ENCODE measurements at places on chromosomes 16 and 17.
A peak's percentile ranks its signal among the peaks of the same experiment; 100 is the strongest.

DNA sequence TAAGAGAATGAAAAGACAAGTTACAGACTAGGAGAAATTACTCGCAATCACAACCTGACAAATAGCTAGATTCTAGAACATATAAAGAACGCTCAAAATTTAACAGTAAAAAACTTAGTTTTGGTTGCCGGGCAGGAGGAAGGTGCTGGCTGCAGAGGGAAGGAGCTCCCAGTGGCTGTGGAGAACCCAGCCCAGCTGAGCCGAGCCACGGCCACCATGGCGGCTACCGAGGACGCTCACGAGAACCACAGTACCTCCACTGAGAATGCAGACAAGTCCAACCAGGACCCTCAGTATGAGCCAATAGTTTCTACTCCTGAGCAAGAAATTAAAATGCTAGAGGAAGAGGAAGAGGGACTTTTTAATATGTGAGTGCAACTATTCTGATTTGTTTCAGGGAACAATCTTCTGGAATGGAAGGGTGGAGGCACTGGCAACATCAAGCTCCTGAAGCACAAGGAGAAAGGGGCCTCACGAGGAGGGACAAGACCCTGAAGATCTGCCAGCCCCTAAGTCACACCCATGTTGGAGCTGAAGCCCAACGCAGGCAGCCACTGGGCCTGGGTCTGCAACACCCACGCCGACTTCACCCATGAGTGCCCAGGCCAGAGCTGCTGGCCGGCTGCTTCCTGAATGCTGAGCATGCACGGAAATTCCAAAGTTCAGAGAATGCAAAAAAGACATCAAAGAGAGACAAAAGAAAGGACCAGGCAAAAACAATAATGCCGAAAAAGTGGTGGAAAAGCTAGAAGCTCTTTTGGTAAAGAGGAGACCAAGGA, 55.0 kb downstream of the DNAH17 start:
- DNase-seq: no peak

DNA sequence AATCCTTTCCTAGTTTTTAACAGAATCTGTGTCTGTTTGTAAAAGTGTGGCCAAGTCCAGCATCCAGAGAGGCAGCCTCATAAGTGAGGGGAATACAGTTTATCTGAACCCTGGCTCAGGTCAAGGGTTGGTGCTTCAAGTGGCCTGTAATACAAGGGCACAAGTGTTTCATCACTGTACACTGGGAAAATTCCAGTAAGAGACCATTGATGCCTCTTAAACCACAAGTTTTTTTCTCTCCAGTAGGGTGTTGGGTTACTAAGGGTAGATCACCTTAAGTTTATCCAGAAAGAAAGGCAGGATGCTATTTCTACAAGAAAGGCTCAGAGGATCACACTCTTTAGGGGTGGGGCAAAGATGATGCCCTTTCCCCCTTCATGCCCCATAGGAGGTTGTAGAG, 96.7 kb downstream of the CDYL2 start:
- DNase-seq: no peak

- DNase-seq: no peak
Measured at GRCh38 chr16:27281243-27281642, 12.7 kb upstream of the NSMCE1 start.

- no peak for DNase-seq
Measured at GRCh38 chr16:8893976-8894690, 12.0 kb downstream of the LITAFD start.

GRCh38 chr17:50331085-50331791, 14.7 kb upstream of the XYLT2 start:
- DNase-seq: no peak

DNA sequence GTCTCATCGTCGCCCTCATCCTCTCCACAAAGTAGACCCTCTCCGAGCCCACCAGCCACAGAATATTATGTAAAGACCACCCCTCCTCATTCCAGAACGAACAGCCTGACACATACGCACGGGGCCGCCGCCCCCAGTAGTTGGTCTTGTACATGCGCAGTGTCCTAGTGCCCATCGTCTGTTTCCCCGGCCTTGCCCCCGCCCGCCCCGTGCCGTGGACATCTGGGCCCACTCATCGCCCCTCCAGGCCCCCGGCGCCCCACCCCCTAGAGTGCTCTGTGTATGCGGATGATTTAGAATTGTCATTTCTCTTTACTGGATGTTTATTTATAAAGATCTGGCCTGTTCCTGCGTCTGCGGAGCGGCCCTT, 475 bp upstream of the AMDHD2 start:
- no peak for DNase-seq

GRCh38 chr17:51496378-51496777, 236.0 kb downstream of the UTP18 start:
- DNase-seq: no peak

DNA sequence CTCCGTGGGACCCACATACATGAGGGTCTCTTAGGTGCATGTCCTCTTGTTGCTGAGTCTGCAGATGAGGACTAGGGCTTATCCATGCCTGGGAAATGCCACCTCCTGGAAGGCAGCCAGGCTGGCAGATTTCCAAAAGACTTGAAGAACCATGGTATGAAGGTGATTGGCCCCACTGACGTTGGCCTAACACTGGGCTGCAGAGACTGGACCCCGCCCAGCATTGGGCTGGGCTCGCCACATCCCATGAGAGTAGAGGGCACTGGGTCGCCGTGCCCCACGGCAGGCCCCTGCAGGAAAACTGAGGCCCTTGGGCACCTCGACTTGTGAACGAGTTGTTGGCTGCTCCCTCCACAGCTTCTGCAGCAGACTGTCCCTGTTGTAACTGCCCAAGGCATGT, 38.2 kb upstream of the IL21R start:
- no peak for DNase-seq

DNA sequence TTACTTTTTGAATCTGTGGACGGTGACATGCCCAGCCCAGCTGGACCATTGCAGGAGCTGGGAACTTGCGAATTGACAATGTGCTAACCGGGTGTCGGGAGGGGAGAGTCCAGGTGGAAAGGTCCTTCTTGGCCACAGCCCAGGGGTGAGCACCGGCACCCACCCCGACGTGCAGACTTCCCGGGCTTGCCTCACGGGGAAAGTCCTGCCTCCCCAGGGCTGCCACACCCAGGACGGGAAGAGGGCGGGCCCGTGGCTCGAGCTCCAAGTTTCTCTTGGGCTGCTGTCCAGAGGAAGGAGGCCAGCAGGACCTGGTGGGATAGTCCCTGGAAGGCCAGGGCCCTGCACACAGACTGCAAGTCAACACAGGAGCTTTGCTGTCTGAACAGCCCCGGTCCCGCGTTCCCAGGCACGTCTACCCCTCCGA, 17.7 kb downstream of the CARD14 start:
- DNase-seq: no peak

DNA sequence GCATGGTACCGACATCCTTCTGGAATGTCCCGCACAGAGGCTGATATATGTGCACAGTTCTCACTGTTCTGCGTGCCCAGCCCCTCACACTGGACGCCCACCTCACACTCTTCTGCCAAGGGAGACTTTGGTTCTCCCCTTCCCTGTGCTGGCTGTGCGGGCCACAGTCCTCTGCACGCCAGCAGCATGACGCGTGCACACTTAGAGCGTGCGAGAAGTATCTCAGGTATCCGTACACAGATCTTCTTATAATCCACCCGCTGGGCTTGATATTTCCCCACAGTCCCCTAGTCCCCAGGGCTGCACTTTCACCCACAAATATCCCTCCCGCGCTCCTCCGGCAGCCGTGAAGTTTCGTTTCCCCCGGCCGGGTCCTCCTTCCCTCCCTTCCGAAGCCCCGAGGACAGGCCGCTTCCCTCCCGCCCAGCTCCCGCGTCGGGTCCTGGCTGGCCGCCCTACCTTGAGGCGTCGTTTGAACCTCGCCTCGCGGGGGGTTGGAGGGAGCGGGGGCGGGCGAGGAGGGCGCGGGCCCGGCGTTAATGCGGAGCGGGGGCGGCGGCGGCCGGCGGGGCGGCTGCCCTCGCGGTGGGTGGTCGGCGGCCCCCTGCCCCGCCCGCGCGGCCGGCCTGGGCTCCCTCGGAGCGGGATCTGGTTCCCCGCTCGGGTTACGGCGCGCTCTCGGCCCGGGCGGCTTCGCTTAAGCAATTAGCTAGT, 5.0 kb upstream of the FOXF1 start:
- DNase-seq: no peak

DNA sequence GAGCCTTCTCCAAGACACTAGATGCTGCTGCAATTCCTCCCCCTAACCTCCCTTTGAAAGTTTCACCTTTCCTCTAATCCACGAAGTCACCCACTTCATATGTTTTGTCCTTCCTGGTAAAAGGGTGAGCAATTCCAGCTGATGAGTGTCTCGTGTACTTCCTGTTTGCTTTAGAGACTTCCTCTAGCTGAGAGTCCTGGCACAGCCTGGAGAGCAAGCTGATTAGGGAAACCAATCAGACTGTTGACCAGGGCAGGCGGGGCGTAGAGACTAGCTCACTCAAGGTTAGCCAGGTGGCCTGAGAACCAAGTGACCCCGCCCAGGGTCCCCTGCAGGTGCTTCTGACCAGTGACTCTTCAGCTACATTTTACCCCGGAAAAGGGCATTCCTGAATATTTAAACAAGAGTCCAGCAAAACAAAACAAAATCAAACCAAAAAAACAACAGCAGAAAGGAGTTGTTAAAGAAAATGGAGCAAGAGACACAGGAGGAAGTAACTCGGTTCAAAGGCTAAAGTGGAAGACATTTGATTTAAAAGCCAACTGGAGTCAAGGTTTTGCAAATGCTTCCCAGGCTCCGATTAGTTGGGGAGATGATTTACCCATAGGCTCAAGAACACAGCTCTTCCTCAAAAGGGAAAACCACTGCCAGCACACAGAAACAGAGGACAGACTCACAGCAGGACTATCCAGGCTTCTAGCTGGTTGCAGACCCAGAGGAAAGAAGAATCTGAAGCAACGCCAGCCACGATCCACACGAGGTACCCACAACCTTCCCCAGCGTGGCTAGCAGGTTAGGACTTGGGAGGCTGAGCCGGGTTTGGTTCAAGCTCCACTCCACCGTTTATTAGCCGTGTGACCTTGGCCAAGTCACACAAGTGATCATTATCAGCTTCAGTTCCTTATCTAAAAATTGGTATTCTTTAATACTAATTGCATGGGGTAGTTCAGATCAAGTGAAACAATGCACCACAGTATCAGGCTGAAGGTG, 13.4 kb downstream of the HSPB9 start:
- DNase-seq: no peak

DNA sequence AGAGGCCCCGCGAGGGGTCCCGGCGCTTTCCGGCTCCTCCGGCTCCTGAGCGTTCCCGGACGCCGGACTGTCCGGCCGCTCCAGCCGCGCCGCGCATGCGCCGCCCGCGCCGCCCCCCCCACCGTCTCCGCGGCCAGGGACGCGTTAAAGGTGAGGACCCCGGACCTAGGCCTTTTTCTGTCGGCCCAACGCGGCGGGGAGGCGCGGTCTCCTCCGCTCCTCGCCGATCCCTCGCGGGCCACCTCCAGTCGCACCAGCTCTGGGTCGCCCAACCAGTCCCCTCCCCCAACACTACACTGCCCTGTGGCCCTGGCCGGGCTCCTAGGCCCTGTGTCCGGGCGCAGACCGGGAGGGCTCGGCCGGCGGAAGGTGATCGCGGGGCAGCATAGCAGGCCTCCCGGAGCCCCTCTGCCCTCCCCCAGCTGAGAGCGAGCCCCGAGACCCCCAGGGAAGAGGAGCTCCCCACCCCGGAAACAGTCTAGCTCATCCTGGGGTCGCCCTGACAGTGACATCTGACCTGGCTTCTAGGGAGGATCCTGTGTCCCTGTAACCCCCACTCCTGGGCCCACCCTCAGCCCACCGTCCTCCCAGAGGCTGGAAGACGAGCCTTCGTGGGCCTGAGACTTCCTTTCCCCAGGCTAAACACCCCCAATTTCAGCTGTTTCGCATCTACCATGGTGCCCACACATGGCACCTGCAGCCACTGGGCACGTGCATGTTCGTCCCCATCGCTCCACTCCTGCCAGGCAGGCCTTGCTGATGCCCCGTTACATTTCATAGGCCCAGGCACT, 14.7 kb upstream of the BCAR1 start:
- no peak for DNase-seq

DNA sequence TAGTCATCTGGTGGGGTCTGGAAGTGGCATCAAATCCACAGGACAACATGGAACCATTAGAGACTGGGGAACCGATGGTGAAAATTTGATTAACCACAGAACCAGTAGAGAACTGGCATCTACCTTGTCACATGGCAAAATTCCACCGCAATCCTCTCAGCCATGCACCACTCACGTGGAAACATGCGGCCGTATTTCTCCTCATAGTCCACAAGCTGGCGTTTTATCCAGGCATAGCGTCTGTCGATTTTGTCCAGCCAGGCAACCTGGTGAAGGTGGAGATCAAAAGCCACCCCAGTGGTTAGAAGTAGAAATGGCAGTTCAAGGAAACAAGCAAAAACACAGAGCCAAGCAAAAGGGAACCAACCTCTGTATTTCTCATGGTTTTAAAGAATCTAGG, 87.6 kb downstream of the VPS53 start:
- DNase-seq: no peak

DNA sequence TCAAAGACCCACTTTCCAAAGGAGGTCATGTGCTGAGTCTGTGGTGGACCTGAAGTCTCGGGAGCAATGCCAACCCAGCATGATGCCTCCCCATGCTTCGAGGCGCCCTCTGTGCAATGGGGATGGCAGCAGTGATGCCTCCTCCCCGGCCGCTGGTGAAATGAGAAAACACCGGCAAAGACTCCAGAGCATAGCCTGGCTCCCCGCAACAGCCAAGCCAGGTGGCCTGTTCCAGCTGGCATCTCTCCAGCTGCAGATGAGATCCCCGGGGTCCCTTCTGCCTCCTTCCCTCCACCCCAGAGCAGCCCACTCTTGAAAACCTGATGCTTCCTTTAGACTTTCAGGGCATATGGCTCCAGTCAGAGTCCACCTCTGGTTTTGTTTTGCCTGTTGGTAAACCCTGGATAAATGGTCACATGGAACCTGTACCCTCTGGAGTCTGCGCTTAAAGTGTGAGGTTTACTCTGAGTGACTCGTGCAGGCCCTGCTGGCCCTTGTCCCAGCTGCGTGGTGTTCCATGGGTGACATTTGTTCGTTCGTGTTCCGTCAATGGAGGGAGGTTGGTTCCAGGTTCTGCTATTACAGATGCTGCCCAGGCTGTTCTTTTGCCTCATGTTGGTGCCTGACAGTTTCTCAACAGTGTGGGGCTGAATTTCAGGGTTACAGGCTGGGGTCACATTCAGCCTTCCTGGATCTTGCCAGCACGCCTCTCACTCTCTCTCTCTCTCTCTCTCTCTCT, 181.8 kb upstream of the CIBAR2 start:
- DNase-seq: peak; percentile 86

GRCh38 chr17:69630056-69630635, 215.6 kb downstream of the MAP2K6 start:
- DNase-seq: no peak

- DNase-seq: no peak
Measured at GRCh38 chr17:68431045-68431608, 26.2 kb downstream of the WIPI1 start.

GRCh38 chr16:48632137-48632774, 22.3 kb upstream of the N4BP1 start:
- DNase-seq: no peak

DNA sequence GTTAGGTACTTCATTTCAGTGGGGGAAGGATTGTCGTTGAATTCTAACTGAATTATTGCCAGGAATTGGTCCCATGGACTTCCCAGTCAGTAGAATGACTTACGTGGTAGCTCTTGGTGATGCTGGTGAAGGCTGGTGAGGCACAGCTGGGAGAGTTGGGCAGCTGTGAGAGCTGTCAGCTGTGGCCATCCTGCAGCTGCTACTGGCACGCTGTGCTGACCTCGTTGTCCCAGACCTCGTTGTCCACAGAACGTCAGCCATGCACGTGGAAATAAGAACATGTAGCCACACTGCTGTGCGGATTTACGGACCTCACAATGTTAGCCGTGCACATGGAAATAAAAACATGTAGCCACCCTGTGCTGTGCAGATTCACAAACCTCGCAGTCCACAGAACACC, 102.3 kb downstream of the NPIPB11 start:
- DNase-seq: no peak

All from DMS 273 treated with DMSO at 0.1 percent for 48 hours (cell line).